Left cardiac atrium (tissue), 4 donors: ENCODE measurements at places on chromosomes 11 and 22. TPM values are rescaled to one million over a fixed set of nuclear protein-coding genes. Genes with fewer than 3 reads are reported as not detected.

Gene OR51I1
- not detected for total RNA-seq

Gene BCR
- 28.0 TPM for total RNA-seq

Gene FAM180B
- total RNA-seq = not detected

Gene UBASH3B
- 4.9 TPM for total RNA-seq

Gene TBX10
- not detected for total RNA-seq

Gene LIF
- 7.0 TPM for total RNA-seq

Gene RAB1B
- total RNA-seq = 115 TPM

Gene LARGE2
- 0.32 TPM for total RNA-seq

Gene OR52A1
- not detected for total RNA-seq

Gene SCN3B
- 1.2 TPM for total RNA-seq

Gene ASPHD2
- 0.18 TPM for total RNA-seq

Gene RASGRP2
- 25.3 TPM for total RNA-seq

Gene FOLH1
- total RNA-seq = 0.92 TPM

Gene NAALAD2
- 2.5 TPM for total RNA-seq

Gene SLC22A8
- not detected for total RNA-seq

Gene SPI1
- 31.4 TPM for total RNA-seq

Gene MUC5AC
- total RNA-seq = not detected

Gene COX8A
- total RNA-seq = 820 TPM

Gene PDE2A
- total RNA-seq = 41.6 TPM

Gene FOSL1
- 1.3 TPM for total RNA-seq

Gene VSIG2
- total RNA-seq = 1.8 TPM

Gene GLB1L2
- 0.91 TPM for total RNA-seq

Gene AGBL2
- not detected for total RNA-seq

Gene APLP2
- 322 TPM for total RNA-seq

Gene TRIM5
- 14.8 TPM for total RNA-seq

Gene ENTHD1
- total RNA-seq = not detected

Gene TMEM121B
- total RNA-seq = 0.80 TPM

Gene MOV10L1
- total RNA-seq = 1.2 TPM

Gene SMTNL1
- not detected for total RNA-seq

Gene XKR3
- not detected for total RNA-seq

Gene CHRM4
- not detected for total RNA-seq

Gene AIFM3
- 2.4 TPM for total RNA-seq

Gene PHLDA2
- 3.4 TPM for total RNA-seq

Gene CCDC73
- total RNA-seq = not detected

Gene ELFN2
- not detected for total RNA-seq

Gene OR8D1
- total RNA-seq = not detected

Gene CCDC134
- 4.9 TPM for total RNA-seq

Gene UBQLNL
- total RNA-seq = 0.12 TPM

Gene FLRT1
- total RNA-seq = 1.3 TPM

Gene TRIM48
- not detected for total RNA-seq
